ENCODE measurements at places on chromosomes 7 and 10.

DNA sequence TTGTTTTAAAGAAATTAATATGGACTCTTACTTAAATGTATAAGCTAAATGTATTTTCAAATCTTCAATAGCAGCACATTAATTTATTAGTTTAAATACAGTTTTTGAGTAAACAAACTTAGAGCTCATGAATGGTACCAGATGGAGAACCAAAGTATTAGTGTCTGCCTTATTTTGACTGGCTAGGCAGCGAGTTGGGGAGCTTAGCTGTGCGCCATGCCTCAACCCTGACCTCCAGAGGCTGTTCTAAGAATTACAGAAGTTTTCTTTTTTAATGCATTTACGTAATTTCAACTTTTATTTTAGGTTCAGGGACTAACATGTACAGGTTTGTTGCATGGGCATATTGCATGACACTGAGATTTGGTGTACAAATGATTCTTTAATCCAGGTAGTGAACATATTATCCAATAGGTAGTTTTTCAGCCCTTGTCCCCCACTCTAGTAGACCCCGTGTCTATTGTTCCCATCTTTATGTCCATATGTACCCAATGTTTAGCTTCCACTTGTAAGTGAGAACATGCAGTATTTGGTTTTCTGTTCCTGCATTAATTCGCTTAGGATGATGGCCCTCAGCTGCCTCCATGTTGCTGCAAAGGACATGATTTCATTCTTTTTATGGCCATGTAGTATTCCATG, 166.8 kb downstream of the IQUB start:
- DNase-seq = no peak

DNA sequence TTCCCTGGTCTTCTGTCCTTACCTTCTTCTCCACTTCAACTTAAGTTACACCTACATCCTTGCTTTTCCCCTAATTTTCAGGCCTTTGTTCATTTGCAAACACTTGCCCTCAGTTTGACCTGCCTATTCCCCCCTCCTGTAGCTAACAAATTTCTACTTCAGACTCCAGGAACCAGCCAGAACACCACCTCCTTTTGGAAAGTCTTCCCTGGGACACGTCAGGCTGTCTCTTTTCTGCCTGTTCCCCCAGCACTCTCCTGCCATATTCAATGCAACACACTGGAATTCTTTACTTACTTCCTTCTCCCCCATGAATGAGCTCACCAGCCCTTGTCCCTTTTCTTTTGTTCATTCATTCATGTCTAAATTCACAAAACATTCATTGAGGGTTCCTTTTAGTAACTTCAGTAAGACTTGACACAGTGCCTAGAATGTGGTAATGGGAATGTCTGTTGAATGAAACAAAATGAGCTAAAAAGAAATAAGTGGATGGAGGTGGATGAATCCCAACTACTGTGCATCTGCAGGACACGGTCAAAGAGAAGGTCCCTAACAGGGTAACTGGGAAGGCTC, 478.0 kb downstream of the KCNMA1 start:
- no peak for DNase-seq

- no peak for DNase-seq
Measured at GRCh38 chr10:70711911-70712310, 39.6 kb downstream of the ADAMTS14 start.

DNA sequence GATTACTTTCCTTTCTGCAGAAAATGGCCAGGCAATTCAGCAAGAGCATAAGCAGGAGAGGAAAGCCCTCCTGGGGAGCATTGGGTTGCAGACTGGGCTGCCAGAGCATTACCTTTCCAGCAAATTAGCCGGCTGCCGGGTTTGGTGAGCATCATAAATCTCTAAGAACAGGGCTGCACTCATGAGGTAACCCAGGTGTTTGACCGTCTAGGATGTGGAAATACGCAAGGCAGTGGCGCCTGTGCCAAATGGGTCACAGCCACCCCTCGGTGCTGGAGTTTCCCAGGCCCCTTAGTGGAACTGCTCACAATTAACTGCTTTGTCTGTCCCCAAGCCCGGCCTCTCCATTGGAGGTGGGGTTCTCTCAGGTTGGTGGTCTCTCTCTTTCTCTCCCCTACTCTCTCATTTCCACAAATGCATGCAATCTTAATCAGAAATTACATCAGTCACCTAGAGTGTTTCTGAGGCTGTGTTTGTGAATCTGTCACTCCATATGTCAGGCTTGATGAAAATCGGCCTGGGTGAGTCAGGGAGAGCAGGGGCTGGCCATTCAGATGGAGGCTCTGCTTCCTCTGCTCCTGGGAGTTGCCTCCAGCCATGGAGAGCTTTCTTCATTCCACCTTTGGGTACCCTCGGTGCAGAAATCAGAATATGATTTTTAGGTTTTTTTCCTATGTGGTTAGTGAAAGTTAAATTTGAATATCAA, 26.7 kb downstream of the PTN start:
- DNase-seq = no peak

DNA sequence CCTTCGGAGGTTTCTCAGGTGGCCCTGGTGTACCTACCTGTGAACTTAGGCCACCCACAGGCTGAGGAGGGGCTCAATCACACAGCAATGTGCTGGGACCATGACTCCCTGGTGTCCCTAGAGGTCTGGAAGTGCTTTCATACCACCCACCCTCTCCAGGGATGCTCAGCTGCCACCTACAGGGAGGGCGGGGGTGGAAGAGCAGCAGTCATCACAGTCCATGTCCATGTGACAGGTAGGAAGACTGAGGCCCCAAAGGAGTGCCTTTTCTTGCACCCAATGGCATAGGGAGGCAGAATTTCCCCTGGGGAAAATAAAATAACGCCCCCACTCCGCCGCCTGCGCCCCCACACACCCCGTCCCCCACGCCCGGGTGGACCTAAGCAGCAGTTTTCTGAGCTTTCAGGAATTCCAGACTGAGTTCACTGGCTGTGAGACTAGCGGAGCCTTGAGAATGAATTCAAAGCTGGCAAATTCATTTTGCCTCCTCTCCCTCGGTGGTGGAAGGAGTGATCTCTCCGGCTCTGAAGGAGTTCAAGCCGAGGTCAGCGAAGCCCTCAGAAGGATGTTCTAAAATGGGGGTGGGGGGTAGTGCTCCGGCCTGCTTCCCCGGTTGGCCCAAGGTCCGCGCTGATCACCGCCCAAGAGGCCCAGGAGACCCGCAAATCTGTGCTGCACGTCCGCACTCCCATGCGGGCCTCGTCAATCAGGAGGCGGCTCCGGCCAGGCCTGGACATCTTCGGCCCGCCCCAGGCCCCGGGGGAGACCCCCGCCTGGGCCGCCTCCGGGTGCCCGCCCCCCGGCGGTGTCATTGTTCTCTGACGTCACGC, 2.1 kb upstream of the ZMIZ1 start:
- no peak for DNase-seq

- peak; percentile 64 for DNase-seq
Measured at GRCh38 chr10:78047314-78047891, 13.7 kb downstream of the RPS24 start.

DNA sequence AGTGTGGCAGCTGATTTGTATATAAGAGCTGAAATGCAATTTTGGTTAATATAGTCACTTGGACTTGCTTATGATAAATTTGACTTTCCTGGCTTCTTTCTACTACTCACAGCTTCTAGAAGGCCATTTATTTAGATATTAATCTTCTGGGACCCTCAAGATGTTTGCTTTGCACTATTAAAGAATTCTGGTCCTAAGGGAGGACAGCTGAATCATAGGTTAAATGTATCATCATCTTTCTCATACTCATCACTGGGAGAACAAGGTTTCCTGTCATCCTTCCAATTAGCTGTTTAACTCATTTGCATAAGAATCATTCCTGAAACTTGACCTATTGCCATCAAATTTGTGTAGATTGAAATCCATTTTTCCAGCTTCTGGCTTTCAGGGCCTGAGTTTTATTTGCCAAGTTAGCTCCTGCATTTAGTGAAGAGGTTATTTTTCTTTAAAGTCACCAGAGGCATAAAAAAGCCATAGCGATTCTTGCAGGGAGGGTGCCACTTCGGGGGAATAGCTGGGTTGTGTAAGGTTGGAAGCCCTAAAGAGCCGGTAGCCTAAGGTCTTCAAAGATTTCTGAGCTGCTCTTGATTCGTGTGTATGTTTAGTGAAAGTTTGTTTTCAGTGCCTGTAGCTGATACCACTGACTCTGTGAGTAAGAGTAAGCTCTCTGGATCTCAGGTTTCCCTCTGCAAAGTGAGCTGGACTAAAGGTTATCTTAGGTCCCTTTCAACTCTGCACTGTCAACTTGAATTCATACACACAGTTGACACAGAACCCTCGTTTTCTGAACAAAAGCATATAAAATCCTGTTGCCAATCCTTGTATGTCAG, 4.3 kb downstream of the MAP3K8 start:
- no peak for DNase-seq

- no peak for DNase-seq
Measured at GRCh38 chr7:104816537-104816936, 197.5 kb upstream of the KMT2E start.

DNA sequence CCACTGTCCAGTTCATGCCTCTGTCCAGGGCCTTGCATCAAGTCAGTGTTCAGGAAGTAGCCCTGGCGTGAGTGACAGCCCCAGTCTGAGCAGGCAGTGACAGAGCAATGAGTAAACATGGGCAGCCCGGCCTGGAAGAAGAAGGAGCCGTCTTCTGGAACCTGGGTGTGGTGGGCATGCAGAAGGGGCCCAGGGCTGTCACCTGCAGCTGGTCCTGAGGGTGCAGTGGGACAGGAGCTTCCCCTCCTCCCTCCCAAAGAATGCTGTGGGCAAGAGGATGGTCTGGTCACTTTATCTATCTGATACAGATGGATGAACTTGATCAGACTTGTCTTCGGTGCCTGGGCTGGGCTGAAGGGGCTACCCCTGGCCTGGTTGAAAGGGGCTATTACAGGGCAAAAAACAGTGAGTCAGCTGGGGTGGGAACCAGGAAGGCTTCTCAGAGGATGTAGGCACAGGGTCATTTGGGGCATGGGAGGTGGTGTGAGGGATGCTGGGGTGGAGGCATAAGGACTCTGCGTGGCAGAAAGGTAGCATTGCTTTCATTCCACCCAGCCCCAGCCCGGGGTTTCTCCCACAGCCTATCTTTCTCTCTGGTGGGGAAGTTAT, 42.7 kb upstream of the PPIF start:
- no peak for DNase-seq

GRCh38 chr7:117793976-117794375, 79.3 kb downstream of the CTTNBP2 start:
- no peak for DNase-seq

GRCh38 chr10:133370030-133370786, 2.9 kb downstream of the ECHS1 start:
- DNase-seq = no peak

DNA sequence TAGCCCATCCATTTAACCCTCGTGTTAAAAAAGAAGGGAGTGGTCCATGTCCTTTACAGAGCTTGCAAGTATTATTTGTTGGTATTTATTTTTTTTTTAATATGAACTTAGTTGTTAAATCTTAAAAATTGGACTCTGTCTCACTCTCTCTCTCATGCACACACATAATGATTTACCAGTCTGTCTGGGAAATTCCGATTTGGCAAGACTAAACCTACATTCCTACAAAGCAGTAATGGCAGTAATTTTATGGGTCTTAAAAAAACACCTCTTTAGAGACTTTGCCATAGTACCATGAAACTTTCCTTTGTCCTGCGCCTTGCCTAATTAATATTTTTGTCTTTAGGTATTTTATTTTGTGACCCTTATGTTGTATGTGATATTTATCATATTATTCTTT, 239.5 kb upstream of the PPP1R3A start:
- DNase-seq = no peak

DNA sequence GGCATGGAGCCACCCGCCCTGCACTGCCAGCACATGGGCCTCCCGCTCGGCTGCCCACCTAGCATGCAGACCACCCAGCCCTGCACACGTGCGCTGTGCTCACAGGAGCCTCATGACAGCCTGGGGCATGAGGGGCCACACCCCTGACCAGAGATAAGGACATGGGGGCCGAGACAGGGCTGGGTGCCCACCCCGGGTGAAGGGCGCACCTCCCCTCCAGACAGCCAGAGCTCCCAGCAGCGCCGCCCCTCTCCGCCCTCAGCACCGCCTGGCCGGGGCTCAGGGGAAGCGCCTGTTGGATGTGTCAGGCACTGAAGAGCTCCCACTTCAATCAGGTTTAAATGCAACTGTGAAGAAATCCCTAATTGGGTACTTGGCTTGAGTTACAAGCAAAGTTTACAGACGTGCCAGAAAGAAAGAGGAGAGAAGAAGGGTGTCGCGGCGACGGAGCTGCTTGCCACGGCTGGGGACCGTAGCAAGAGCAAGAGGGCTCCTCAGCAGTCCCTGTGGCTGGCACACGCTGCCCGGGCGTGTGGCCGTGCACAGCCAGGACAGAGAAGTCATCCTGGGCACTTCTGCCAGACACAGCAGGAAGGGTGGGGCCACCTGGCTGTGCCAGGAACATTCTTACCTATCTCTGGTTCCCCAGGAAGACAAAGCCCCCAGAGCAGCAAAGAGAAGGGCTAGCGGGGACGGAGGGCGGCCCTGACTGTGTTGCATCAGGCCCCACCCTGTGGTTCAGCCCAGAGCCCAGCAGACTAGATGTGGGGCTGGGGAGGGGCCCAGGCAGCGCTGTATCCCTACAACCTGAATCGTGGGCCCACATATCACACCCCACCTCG, 247.4 kb downstream of the ELFN1 start:
- no peak for DNase-seq

DNA sequence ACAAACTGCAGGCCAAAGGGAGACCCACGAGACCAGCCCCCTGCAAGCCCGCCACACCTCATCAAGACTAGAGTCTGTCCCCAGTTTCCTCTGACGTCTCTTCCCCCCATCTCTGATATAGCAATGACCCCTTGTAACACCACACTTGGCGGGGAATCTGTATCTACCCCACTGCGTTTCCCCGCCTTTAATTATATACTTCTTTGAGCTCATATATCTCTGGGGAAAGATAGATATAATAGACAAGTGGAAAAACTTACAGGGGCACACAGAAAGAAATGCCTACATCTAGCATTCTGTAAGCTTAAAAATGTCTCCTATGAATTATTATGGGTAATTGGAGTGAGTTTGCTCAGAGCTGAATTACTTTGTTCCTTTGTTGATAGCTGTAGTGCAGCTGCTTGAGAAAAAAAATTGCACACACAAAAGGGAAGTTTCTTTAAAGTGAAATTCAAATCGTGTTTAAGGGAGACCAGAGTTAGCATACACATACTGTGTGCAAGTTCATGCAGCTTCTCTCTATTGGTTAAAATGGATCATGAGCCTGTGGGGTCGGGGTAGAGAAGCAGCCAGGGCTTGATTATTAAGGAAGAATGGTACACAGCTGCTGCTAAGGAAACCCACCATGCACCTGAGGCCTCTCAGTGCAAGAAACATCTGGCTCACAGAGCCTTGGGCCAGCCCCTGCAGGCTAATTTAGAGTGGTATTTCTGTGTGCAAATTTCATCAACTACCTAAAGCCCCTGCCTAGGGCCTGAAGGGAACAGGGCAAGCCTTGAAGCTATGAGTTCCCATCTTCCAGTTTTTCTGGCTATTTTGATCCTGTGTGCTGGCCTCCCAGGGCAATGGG, 32.5 kb downstream of the CDCA7L start:
- no peak for DNase-seq

DNA sequence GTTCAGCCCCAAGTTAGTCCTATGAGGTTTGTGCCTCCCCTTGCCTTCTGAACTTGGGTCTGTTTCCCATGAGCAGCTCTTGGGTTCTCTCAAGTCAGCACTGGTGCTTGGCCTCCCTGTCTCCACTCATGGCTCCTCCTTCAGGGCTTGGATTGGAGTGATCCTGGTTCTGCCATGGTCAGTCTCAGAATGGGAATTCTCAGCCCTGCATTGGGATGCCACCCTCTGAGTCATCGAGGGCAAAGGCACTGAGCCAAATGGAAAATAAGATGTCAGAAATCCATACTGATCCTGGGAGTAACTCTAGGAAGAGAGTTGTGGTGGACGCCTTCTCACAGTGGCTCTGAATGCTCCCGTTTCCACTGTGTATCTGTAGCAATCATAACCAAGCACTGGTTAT, 233.4 kb upstream of the HABP2 start:
- no peak for DNase-seq
